DMS153 (cell line): ENCODE measurements at places on chromosomes 4 and X.

GRCh38 chr4:39046249-39046648 is 14.0 kb upstream of the TMEM156 start:
- no peak for DNase-seq

DNA sequence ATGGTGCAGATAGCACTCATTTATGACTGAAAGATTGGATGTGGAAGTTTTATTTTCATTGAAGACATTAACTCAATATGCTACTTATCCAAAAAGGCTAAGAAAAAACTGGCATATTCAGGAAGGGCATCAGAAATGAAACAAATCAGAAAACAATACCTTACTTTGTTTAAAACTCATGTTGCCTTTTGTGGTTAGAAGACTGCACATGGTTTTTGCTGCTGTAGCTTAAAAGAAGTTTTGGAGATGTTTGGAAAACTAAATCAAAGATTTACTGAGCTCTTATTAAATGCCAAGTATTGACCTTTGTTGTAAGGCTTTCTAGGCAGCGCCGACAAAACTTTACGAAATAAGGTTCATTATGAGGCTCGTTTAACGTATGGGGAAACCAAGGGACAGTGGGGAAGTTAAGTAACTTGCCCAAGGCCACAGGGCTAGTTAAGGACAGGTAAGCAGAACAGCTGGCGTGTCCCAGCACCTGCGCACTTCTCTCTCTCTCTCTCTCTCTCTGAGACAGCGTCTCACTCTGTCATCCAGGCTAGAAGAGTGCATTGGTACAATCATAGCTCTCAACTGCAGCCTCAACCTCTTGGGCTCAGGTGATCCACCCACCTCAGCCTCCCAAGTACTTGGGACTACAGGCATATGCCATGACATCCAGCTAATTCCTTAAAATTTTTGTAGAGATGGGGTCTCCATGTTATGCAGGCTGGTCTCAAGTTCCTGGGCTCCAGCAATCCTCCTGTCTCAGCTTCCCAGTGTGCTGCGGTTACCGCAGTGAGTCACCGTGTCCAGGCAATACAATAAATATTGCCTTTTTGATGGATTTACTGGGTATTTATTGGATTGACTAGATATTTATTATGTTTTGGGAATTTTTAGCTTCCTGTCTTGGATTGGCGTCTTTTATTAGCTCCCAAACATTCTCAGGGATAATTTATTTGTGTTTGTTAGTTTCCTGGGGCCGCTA is 16.1 kb downstream of the LRP2BP start:
- no peak for DNase-seq

DNA sequence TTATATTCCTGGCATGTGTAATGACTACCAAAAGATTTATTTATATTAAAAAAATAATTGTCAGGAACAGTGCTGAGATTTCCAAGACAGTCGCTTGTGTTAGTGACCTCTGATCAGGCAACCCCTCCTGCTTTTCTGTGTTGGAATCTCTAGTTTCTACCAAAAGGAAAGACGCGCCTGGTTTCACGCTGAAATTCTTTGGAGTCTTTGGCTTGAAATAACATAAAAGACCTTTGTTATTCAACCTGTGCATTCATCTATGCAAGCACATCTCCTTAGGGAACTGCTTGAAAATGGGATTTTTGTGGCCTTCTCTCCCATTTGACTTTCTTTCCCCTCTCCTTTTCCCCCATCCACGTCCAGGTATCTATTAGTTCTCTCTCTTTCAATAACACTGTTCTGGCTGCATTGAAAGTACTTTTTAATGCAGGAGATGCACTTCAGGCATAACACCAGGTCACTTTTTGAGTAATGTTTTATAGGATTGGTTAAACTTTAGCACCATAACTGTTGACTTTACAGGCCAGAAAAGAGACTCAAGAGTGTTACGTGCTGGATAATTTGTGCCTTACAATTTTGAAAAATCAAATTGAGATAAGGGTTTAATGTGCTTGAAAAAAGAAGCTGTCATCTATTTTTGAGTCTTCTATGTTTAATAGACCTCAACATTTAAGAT is 172.7 kb downstream of the GPAT3 start:
- DNase-seq = no peak

GRCh38 chr4:149857446-149857845 is 41.8 kb upstream of the IQCM start:
- no peak for DNase-seq
